Kidney (tissue), 22 donors: ENCODE measurements at places on chromosomes 5 and 9.

DNA sequence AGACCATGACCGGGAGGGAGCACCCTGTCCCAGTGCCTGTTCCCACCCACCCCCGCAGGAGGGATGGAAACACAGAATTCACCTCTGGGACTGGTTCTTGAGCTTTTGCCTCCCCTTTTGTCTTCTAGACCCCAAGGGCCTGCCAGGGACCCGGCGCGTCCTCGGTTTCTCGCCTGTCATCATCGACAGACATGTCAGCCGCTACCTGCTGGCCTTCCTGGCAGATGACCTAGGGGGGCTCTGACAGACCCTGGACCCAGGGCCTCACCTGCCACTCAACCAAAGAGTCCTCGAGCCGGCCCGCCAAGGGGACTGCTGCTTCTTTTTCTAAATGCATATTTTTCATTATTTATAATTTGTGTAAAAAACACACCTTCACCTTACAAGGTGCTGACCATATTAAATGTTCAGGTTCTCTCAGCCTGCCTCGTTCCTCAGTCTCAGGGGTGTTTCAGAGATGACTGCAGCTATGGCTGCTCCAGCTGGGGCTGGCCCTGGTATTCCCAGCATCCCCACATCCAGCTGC is 16.9 kb downstream of the CARD19 start:
- peak; percentile 37 for DNase-seq

DNA sequence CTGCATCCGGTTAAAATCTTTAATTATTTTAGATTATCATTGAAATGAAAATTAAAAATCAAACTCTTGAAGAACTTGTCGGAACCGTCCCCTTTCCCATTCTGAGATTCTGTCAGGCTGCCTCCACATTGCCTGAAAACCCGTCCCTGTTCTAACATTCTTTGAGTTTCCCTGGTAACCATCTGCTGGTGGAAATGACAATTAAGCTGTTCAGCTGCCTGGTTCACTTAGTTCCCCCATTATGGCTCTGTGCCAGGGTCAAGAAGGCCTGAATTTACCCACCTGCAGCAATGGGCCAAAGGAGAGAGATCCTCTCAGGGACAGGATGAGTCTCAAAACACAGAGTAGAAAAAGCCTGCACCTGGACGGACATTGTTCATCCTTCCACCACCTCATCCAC is 11.8 kb upstream of the TCOF1 start:
- DNase-seq, result peak; percentile 50

GRCh38 chr5:19536387-19536786 is 451.6 kb downstream of the CDH18 start:
- DNase-seq, result no peak

GRCh38 chr9:133700819-133701320 is 37.3 kb downstream of the SARDH start:
- DNase-seq, result peak; percentile 51

GRCh38 chr9:5834214-5834613 is 1.3 kb upstream of the ERMP1 start:
- no peak for DNase-seq

DNA sequence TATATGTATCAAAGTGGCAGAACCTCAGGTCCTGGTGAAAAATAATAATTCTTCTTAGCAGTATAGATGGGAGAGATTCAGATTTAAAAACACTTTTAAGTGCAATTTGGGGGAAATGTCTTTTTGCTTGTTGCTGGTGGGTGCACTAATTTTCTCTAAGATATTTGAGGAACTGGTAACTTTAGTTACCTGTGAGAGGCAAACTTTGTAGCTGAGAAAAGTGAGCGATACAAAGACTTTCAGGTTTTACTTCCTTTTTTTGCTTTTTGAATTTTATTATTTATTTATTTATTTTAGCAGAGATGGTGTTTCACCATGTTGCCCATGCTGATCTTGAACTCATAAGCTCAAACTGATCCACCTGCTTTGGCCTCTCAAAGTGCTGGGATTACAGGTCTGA is 303.1 kb upstream of the PTGER4 start:
- DNase-seq, result no peak

GRCh38 chr9:91905991-91906469 is 44.0 kb downstream of the ROR2 start:
- DNase-seq, result no peak

DNA sequence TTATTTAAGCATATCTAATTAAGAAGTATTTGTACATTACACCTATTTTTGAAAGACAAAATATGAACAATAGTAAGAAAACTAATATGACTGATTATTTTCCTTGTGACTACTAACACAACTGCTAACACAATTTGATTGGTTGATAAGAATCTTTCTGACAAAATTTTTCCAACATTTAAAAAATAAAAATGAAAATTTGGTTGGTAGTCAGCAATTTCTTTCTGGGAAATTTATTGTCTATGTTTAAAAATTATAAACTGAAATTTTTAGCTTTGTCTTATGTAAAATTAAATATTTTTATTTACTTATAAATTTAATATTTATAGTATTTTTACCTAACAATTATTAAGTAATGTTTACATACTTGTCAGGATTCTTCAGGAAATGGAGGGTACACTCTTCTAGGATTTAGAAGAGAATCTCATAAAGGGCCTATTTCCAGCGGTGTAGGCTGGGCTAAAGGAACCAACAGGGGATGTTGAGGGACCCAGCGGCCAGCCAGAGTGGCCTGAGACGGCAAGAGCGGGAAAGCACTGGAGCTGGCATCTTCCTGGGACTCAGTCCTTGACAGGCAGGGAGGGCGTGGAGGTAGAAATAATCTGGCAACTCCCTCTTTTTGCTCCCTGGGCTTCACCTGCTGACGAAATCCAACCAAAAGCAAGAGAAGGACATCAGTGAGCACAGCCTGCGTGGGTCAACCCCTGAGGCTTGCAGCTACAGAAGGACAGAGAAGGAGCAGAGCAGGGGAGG is 14.7 kb upstream of the FAM120A start:
- no peak for DNase-seq

GRCh38 chr9:93633492-93634221 is 57.3 kb downstream of the PHF2 start:
- peak; percentile 21 for DNase-seq

GRCh38 chr5:35198686-35199085 is 31.6 kb downstream of the PRLR start:
- peak; percentile 94 for DNase-seq

GRCh38 chr5:107437154-107437553 is 233.6 kb downstream of the EFNA5 start:
- DNase-seq, result no peak

DNA sequence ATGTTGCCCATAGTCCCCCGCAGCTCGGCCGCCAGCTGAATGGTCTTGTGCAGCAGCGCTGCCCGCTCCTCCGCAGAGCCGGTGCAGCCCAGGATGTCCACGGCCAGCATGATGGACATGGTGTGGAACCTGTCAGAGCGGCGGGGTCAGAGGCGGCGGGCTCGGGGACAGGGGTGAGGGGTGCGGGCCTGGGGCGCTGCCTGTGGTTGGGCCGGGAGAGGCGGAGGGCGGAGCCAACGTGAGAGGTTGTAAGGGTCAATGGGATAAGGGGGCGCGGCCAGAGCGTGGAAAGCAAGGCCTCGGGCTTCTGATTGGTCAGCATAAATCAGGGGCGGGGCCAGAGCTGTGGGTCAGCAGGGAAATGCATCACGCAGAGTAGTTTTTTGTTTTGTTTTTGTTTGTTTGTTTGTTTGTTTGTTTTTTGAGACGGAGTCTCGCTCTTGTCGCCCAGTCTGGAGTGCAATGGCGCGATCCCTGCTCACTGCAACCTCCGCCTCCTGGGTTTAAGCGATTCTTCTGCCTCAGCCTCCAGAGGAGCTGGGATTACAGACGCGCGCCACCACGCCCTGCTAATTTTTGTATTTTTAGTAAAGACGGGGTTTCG is 6.8 kb upstream of the TOR2A start:
- DNase-seq, result peak; percentile 93

DNA sequence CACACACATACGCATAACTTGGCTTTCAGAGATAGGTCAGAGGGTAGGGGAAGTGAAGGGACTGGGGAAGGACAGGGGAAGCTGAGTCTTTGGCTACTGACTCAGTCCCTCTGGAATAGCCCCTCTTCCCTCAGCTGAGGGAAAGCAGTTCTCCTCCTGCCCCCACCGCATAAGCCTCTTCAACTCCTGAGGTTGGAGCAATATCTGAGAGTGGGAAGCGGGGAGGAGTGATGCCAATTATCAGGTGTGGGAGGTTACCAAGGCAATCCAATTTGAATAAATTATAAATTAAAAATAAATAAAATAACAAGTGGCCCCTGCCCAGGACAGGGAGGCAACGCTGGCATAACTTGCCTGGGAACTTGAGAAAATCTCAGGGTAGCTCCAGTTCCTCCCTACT is 1.7 kb upstream of the STOML2 start:
- DNase-seq, result no peak

- DNase-seq, result no peak
Measured at GRCh38 chr5:116626945-116627679, 52.5 kb upstream of the SEMA6A start.

DNA sequence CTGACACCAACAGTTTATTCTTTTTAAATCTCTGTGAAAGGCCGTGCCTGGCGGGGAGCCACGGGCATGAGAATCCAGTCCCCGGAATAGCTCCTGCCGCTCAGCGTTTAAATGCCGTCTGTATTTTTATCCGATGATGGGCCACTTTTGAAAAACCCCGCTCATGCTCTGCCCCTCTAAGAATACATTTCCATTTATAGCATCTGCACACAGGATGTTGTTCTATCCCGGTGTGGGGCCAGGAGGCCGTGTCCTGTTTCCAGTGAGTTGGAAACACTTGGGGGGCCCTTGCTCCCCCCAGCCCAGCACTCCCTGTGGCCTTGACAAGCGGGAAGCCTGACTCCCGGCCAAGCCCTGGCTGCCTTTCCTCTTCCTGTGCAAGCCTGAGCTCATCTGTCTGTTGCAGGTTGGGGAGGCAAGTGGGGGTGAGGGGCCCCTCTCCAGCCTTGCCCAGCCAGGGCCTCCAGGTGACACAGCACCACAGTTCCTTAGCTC is 39.0 kb downstream of the ERGIC1 start:
- peak; percentile 90 for DNase-seq

- no peak for DNase-seq
Measured at GRCh38 chr9:132370592-132370991, 15.8 kb upstream of the SETX start.

GRCh38 chr9:114619191-114619761 is 8.2 kb downstream of the TMEM268 start:
- DNase-seq, result no peak

- DNase-seq, result no peak
Measured at GRCh38 chr9:83154087-83154736, 91.3 kb upstream of the RASEF start.

GRCh38 chr5:139660923-139661814 is 13.0 kb downstream of the CXXC5 start:
- DNase-seq, result peak; percentile 97

- no peak for DNase-seq
Measured at GRCh38 chr9:84815554-84815953, 146.0 kb downstream of the NTRK2 start.

DNA sequence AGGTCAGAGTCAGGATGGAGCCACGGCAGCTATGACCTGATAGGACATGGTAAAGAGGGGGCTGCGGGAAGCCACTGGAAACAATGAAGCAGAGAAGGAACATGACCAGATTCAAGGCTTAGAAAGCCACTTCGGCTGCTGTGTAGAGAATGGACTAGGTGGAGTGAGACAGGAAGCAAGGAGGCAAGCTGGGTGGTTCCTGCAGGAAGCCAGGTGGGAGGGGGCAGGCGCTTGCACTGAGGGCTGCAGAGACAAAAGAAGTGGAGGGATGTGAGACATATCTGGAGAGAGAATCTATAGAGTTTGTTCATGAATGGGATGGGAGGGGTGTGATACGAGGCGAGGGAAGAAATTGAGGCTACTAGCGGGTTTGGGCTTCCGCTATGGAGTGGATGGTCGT is 19.0 kb upstream of the N4BP3 start:
- no peak for DNase-seq

DNA sequence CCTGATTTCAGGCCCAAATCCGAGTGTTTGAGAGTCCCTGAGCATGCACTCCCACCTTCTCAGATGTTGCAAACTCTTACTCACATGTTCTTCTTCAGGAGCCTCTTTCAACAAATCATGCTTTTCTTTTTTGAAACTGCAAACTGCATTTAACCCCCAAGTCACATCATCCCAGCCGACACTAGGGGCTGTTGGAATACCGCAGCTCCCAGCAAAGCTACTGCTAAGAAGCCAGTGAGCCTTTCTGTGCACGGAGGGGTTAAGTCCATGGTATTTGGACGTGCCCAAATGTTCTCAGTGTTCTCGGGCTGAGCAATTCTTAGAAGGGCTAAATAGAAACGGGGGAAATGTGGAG is 282.9 kb downstream of the NFIB start:
- DNase-seq, result peak; percentile 67

GRCh38 chr5:57524348-57525060 is 41.9 kb upstream of the ACTBL2 start:
- peak; percentile 56 for DNase-seq

DNA sequence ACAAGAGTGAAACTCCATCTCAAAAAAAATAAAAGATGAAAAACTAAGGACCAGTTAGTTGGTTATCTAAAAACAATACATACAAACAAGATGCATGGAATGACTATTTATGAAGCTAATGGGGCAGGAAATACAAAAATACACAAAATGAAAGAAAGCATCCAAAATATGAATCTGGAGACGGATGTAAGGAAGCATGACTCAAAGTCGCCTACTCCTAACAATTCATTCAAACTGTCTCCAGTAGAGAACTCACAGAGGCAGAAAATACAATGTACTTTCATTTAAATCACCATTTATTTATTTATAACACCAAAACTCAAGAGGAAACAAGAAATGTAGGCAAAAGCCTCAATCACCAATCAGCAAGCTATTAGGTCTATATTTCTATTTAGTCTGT is 68.4 kb downstream of the SCAI start:
- DNase-seq, result no peak

DNA sequence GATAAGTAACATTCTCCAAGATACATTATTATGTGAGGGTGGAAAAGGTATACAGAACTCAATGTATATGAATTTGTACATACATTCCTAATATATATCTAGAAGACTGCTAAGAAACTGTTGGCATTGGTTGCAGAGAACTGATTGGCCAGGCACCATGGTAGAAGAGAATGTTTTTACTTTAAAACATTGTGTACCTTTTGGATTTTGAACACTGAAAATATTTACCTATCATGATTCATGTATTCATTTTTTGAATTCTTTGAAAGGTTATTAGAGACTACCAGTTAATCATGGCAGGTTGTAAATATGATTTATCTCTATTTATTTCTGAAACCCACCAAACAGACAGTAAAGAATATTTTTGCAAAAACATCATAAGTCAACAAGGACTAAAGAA is 41.2 kb upstream of the ADRB2 start:
- DNase-seq, result no peak

DNA sequence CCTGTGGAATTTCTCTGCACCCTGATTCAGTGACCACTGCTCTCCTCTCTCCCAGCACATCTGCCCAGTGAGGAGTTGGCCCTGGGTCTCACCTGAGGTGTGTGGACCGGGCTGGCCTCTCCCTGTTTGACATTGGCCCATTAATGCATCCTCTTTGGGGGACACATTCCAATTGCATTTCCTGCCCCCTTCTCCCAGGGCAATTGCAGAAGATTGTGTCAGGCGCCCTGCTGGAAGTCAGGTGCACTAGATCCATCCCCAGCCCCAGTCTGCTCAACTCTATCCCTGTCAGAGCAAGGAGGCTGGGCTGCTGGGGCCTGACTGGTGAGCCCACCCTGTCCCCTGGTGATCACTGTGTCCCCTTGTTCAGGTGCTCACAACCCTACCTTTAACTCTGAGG is 84.5 kb downstream of the LMX1B start:
- DNase-seq, result no peak

- no peak for DNase-seq
Measured at GRCh38 chr5:10862085-10862484, 101.1 kb upstream of the DAP start.
